Right forelimb (tissue), 1 donor: ENCODE measurements at places on chromosomes 11 and 22.

DNA sequence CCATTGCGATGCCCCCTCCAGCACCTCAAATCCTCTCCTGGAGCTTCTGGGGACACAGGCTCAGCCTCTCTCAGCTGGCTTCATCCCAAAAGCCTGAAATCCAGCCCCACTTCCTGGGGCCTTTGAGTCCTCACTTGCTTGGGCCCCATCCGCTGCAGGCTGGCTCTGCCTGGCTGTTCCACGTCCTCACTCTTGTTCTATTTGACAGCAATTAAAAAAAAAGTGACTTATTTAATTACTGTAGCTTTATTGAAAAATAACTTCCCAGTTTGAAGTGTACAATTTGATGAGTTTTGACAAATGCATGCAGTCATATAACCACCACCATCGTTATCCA, 27.2 kb downstream of the PARVG start:
- DNase-seq = no peak

GRCh38 chr11:33889296-33889695, 2.6 kb downstream of the LMO2 start:
- no peak for DNase-seq

DNA sequence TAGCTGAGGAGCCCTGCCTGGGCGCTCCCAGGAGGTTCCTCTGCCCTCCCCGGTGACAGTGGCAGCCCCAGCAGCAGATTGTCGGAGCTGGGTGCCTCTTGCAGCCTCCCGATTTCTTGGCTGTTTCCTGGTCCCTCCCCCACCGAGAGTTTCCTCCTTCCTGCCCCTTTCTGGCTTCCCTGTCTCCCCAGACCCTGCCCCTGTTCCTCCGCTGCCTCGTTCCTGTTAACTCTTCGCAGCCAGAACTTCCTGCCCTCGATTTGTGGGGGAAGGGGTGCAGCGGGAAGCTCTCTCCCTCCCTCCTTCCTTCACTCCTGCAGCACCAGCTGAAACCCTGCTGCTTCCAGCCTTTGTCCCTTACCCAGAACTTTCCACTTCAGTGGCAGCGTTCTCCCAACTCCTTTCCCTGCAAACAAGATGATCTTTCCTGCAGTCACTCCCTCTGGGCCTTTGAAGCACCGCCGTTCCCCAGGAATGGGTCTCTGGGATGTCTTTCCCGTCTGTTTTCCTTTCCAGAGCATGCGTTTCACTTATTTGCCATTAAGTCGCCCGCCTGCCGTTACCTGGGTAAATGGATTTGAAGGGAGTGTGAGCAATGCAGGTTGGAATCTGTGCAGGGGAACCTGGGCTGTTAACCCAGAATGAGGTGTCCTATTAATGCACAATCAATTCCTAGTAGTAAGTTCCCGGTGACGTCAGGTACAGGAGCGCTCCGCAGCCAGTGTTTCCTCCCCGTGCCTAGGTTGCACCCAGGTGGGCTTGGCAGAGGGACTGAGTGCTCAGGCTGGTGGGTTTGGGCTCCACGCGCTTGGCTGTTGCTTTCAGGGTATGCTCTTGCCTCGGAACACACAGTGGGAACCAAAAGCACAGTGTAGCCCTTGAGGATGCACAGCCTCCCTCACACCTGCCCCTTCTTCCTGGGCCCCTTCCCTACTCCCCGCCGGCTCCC, 4.3 kb downstream of the GRK2 start:
- DNase-seq = no peak

DNA sequence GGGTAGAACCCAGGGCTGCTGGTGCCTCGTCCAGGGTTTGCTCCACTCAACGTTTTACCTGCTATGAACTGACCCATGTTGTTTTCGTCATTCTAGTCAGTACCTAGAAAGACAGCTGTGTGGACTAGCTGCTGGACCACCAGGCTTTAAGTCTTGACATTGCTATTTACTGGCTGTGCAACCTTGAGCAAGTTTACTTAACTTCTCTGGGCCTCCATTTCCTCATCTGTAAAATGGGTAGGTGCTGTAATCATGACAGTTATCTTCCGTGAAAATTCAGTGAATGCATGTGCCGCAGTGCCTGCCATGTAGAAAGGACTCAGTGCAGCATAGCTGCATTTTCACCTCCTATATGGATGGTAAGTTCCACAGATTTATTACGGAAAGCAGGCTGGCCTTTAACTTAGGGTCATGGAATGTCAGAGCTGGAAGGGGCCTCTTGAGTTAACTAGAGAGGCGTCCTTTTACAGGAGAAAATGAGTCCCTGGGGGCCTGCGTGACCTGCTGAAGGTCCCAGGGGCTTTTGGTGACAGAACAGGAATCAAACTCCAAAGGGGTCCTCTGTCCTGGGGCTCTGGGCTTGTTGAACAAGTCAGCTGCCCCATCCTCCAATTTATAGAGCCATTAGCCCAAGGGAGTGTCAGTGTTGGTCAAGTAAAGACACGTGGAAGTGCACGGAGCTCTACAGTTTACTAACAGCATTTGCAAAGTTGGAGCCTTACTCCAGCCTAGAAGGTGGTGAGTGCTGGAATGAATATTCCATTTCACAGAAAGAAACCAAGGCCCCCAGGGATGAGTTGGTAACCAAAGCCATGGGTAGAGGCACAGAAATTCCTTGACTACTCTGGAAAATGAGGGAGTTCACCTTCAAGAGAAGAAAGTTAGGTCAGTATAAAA, 12.0 kb upstream of the MALAT1 start:
- DNase-seq = no peak

- DNase-seq = peak; percentile 62
These were observed 2.7 kb downstream of the RNH1 start for GRCh38 chr11:504053-504993.

DNA sequence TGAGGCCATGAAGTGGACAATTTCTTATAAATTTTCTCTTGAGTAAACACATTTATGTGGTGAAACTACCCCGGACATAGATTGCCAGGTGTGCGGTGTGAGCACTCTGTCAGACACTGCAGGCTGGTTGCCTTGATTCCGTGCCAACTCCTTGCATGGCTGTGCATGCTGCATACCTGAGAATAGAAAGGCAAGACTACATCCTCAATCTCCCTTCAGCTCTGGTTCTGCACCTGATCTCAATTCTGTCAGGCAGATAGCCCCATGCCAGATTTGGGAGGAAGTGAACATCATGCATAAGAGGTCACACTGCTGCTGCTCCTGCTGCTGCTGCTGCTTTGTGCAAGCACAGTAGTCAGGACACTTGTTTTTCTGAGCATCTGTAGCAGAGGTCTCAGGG, 42.5 kb upstream of the DEUP1 start:
- DNase-seq = no peak

DNA sequence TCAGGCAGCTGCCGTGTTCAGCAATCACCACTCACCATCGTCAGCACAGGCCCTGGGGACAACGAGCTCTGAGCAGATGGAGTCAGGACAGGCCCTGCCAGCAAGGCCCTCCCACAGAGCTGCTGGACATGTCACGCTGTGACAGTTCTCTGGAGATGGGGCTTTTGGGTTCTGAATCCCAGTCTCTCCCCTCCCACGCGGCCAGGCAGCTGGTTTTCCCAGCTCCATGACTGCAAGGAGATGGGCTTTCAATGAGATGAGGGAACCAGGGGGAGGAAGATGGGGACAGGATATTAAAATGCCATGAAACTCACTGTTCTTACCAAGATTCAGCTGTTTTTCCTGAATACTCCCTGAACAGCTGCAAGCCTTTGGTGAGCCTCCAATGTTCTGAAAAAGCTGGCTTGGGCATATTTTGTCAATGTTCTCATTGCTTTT, 305.9 kb downstream of the BRD1 start:
- no peak for DNase-seq

- peak; percentile 78 for DNase-seq
These were observed at the start of gene PTPMT1 for GRCh38 chr11:47565340-47566148. TSS of gene PTPMT1 (plus strand) at chr11:47565599. CDS start at chr11:47565623, 24 bp downstream.

DNA sequence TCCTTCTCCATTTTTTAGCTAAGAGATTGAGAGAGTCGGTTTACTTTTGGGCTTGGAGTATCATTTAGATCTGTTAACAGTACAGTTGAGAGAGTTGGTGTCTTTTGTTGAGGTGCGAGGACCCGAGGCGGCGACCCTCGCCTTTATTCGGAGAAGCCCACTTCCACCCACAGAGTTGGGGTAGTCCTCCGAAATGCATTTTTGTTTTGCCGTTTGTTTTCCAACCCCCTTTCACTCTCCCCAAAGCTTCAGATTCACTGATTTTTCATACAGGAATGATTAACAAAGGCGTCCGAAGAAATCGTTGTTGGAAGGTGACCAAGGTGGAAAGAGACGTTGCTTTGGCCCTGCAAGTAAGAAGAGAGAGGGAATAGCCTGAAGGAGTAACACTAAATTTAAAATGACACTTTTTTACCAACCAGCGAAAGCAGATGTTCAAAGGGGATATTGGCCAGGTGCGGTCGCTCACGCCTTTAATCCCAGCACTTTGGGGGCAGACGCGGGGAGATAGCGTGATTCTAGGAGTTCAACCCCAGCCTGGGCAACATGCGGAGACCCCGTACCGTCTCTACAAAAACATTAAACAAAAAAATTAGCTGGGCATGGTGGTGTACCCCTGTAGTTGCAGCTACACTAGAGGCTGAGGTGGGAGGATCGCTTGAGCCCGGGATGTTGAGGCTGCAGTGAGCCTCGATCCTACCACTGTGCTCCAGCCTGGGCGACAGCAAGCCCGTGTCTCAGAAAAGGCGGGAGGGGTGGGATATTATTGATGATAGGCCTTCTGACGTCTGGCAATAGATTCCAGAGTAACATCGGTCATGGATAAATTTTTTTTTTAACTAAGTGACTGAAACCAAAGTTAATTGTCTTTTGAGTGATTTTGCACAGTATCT, 899 bp upstream of the RAB30 start:
- no peak for DNase-seq

DNA sequence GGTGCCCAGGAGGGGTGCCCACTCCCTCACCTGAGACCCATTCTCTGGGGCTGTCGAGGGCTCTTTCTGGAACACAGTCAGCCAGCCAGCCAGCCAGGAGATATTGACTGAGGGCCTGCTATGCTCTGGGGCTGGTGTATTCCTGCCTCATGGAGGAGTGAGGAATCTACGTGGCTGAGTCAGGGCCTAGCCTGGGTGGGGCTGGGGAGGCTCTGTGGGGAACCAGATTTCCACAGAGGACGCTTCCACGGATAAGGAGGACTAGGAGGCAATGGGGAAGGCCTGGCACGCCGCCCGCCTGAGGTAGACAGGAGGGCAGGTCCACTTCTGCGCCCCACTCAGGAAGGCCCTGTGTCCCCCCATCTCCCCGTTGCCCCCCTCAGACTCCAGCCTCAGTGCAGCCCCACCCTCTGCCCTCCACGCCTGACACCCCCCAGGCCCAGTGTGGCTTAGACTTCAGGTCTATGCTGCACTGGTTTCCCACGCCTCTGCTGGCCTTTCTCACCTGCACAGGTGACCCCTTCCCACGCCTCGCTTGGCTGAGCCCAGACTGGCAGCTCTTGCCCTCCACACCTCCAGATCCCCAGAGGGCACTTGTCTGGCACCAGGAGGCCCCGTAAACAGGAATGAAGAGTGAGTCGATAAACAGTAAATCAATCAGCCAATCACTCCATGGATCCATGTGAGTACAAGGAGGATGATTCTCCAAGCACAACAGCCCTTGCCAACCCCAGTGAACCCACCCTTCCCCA, 37.5 kb downstream of the MACROD1 start:
- DNase-seq = no peak

DNA sequence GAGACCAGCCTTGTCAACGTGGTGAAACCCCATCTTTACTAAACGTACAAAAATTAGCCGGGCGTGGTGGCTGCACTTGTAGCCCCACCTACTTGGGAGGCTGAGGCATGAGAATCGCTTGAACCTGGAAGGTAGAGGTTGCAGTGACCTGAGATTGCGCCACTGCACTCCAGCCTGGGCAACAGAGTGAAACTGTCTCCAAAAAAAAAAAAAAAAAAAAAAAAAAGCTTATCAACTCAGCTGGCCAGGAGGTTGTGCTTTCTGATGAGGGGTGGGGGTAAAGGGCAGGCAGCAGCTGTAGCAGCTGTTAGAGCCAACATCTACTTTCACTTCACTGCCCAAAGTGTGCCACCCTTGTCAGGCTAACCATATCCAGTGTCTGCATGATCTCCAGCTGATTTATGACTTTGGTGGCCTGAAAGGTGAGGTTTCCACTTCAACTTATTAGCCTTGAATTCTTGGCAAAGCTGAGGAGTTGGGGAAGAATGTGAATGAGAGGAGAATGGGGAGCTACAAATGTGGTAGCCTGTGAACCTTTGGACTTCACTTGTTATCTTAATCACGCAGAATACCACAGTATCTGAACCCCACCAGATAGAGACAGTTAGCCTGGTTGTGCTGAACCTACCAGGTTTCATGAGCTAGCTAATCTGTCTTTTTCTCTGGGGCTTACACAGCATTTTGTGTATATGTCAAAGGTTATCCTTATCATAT, 19.6 kb downstream of the RNF121 start:
- no peak for DNase-seq

DNA sequence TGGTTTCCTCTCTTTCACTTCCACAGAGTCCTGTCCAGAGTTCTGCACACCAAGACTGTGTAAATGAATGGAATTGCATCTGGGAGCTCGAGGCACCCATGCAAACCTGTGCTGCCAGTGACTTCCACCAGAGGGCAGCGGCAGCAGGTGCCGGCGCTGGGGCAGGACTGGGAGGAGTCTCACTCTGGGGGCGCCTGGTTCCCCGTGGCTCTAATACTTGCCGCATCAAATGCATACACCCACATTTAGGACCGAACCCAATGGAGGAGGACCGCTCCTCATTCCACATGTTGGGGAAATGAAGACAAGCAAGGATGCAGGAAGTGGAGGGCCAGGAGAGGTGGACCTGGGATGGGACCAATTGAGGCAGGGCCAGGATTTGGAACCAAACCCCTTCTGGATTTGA, 1.1 kb upstream of the CD6 start:
- no peak for DNase-seq

DNA sequence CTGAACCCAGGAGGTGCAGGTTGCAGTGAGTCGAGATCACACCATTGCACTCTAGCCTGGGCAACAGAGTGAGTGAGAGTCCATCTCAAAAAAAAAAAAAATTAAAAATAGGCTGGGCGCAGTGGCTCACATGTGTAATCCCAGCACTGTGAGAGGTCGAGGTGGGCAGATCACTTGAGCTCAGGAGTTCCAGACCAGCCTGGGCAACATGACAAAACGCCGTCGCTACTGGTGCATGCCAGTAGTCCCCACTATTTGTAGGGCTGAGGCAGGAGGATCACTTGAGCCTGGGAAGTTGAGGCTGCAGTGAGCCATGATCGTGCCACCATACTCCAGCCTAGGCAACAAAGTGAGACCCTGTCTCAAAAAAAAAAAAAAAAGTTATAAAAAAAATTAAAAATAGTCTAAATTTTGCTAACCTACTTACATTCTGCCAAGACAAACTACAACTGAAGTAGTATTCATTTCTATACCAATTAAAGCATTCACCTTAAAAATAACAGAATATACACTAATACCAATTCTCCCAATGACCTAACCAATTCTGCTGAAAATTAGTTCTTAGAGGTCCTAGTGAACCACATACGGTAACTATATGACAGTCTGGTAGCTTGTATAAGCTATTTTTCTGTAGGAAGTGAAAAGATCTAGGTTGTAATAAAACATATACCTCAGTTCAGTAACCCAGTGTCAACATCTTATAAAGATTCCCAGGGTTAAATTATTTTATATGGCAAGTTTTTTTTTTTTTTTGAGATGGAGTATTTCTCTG, 7.1 kb downstream of the DDX6 start:
- no peak for DNase-seq
